ENCODE measurements at places on chromosomes 4 and X. TPM values are rescaled to one million over a fixed set of nuclear protein-coding genes. Genes with fewer than 3 reads are reported as not detected.

The FAM241A gene
- total RNA-seq = 0.03 TPM

The RCHY1 gene
- 7.9 TPM for total RNA-seq

The PDCL2 gene
- total RNA-seq = not detected

The PRR32 gene
- not detected for total RNA-seq

The MAML3 gene
- 0.61 TPM for total RNA-seq

The IL3RA gene
- not detected for total RNA-seq

- DNase-seq = no peak
Measured at GRCh38 chrX:139187738-139188137, 342.8 kb upstream of the F9 start.

- no peak for DNase-seq
Measured at GRCh38 chrX:28585767-28586166, 1.5 kb upstream of the IL1RAPL1 start.

DNA sequence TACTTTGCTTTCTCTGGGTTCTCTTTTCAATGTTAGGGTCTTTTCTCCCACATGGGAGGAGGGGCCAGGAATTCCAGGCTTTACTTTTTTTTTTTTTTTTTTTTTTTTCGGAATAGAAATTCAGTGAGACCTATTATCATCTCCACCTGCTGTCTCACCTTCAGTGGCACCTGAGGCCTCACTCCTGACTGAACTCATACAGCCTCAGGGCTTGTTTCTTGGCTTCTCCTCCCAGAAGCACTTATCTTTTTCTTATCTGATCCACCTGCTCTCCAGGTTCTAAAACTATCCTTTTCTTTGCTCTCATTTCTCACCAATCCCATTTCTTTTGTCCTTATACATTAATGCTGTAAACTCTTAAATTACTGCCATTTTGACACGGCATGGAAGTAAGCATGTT is 117.3 kb upstream of the PPP3CA start:
- no peak for DNase-seq

DNA sequence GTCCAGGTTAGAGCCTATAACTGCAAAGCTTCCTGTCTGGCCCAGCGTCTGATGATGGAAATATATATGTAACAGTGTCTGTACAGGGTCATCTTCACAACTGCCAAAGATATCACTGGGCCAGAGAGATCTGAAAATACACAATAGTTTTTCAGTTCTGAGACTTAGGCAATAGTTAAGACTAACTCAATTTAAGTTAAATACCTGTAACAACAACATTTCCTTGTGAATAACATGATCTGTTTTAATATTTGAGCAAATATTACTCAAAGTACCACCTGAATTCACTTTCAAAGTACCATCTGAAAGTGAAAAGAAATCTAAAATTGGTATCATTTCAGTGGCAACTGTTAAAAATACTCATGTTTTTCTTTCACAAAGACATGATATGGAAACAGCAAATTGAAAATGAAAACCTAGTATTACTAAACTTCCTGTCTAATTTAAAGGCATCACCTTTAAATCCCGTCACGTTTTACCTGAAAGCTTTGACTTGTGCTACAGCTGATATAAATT is 9.6 kb downstream of the ZAR1 start:
- no peak for DNase-seq

DNA sequence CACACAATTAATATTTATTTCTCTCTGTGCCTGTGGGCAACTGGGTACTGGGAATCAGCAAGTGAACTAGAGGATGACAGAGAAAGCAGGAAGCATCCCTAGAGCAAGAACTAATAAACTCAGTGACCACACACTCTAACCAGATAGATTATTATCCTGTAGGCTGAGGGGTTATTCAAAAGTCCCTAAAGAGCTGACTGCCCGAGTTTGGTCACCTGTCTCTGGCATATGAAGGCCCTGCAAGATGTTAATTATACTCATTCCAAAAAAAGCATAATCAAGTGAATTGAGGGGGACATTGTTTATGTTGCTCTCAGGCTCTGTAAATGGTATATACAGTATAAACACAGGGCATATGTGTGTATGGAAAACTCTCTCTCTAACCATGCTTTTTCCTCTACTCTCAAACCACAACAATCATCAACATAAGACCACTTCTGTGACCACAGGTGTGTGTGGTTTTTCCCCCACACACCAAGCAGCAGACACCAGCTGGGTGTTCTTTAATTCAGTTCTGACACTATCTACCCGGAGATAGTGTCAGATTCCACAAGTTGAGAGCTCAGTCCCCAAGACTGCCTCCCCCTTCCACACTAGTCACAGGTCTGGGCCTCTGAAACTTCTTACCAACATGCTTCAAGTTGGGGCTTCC is 6.2 kb upstream of the HPSE start:
- no peak for DNase-seq

DNA sequence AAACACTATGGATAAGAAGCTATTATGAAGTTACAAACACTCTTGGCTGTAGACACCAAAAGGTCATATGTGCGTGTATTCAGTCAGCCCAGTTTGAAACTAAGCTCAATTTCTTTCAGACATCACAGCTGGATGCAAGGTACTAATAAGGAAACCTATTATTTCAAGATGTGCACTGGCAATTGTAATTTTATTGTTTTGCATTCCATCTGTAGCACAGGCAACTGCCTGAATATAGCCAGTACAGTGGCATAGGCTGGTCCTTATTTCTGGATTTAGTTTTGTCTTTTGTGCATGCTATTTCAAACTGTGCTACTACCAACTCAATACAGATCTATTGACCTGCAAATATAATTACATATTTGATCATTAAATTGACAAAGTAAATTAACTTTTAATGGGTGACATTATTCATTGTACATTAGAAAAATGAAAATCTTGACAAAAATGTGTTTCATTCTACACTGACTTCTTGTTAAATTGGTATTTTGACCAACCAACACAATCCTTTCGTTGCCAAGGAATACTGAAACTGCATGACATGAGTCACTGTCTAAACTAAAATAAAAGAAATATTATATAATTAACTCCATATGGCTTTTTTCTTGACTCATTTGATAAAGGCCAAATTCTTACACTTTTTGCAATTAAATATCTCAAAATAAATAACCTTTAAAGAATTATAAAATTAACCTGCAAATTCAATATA is 594.3 kb upstream of the ADGRL3 start:
- DNase-seq = no peak

GRCh38 chr4:78437608-78438088 is 113.9 kb upstream of the ANXA3 start:
- DNase-seq = no peak

DNA sequence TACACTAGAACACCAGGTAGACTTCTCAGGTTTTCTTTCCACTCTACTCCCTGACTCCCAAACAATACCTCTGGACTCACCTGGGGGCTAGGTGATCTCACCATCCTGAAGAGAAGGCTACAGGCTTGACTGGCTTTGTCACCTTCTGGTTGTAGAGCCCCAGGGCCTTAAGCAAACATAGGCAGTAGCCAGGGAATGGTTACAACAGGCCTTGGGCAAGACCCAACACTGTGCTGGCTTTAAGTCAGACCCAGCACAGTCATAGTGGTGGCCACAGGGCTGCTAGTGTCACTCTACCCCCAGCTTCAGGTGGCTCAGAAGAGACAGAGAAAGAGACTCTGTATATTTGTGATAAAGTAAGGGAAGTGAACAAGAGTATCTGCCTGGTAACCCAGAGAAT is 118.1 kb upstream of the EMCN start:
- DNase-seq = no peak

DNA sequence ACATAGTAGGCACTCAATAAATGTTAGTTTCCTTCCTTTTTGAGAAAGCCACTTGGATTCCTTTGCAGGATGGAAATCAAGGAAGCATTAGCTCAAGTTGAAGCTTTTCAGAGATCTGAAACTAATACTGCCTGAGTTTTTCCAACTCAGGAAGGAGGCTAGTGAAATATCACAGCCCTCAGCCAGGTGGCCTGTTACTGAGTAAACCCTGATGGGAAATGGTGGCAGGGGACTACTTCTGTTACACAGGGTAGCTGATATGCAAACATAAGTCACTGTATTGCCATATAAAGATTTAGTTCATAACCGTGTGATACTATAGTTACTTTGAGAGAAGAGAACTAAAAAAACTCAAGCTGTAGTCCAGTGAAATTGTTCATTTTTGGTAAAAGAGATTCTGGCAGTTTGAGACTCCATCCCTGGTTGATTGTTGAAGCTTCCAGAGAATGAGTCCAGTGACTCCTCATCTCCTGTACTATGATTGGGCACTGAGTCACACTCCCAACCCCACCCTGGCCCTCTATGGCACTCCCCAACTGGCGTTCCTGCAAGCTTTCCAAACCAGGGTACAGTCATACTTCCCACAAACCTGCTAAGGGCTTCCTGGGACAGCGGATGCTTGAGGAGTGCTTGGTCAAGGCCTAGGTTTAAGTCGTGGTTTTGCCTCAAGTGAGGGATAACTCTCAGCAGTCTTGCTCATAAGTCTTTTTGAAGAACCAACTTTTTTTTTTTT is 81.8 kb downstream of the MID1IP1 start:
- no peak for DNase-seq

DNA sequence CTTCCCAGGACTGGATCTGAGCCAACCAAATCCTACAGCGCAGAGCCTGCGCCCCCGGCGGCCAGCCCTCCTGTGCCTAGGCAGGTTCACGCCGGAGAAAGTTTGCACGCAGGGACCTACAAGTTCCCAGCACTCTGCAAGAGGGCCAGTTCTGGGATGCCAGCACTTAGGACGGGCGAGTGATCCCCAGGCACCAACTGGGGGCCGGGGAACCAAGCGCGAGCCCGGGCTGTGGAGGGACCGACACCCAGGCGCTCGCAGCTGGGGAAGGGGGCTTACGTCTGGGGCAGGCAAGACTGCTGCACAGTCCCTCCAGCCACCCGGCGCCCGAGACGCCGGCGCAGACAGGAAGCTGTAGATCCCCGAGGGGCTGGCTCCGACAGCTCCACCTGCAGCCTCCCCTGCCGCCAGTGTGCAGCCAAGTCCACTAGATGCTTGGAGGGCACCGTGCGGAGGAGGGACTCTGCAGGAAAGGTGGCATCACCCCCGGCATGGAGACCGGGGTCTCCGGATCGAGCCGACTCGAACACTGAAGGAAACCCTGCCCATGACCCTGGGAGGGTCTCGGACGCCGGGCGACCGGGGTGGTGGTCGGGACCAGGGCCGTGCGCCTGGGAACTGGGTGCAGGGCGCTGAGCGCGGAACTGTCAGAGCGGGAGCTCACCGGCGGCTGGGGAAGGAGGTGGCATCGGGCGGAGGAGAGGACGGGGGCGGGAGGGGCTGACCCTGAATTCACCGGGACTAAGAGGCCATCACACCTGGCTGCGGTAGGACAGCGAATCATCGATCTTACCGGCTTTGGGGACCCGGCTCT is 566 bp downstream of the CORIN start:
- no peak for DNase-seq

DNA sequence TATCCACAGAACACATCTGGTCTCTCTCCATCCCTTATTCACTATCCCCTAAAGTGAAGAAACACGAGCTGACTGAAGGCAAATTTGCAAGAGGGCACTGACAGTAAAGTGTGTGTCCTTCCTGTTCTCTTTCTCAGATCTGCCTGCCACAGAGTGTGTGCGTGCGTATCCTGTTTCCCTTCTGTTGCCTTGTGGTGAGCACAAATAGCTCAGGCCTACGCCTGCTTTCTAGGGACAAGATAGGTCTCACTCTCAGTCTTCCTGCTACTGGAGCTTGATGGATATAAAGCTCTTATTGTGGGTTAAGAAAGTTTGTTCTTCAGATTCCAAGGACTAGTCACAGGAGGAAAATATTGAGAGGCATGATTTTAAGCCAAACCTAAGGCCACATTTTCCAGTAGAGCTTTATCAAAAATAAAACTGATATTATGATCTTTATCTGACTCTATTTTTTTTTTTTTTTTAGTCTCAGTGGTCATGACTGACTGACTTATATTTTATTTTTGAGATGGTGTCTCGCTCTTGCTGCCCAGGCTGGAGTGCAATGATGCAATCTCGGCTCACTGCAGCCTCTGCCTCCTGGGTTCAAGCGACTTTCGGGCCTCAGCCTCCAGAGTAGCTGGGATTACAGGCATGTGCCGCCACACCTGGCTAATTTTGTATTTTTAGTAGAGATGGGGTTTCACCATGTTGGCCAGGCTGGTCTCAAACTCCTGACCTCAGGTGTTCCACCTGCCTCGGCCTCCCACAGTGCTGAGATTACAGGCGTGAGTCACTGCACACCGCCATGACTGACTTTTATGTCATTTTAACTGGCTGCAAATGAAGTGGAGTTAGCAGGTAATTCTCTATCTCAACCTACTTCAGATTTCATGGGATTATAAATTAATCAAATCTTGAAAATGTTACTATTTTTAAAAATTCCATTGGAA is 140.3 kb upstream of the SH3RF1 start:
- no peak for DNase-seq

- no peak for DNase-seq
Measured at GRCh38 chr4:7429069-7429416, 5.7 kb downstream of the PSAPL1 start.

DNA sequence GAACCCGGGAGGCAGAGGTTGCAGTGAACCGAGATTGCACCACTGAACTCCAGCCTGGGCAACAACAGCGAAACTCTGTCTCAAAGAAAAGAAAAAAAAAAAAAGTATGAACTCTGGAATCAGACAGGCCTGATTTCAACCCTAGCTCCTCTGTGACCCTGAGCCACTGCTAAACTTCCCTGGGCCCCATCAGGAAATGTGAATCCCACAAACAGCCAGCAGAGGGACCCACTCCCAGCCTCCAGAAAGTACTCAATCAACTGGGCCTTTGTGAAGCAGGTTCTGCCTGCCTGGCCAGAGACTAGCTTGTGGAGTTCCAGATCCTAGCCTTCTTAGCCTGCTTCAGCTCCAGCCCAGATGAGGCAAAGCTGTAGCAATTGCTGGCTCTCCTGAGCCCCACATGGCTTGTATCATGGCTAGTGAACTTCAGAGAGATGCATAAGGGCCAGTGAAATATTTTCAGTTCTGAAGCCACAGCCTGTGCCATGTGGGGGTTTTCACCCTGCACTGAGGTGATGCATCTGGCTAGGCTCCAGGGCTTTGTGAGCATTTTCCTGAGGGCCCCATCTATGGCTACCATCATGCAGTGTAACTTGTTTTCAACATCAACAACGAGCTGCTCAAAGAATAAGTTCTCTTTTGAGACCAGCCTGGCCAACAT is 7.2 kb upstream of the IDS start:
- DNase-seq = no peak

DNA sequence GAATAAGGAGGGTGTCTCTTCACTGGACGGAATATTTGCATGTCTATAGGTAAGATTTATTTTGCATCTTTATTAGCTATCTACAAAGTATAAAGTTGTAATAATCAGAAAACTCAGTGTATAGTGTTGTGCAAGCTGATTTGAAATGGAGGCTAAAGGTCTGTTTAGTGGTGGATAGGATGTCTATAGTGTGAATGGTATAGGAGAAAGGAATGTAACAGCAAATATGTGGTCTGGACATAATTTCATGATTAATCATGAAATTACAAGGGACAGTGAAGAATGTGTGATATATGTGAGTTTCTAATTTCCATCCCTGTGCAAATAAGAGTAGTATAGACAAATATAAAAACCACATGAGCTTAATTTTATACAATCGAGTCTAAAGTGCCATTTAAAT is 79.3 kb upstream of the CAMK2D start:
- no peak for DNase-seq

GRCh38 chr4:4406455-4407298 is 19.8 kb downstream of the NSG1 start:
- no peak for DNase-seq
